ENCODE measurements at places on chromosomes 4 and X.

- H3K36me3 ChIP-seq = no peaks in the 10 kb centered on the region
- H3K27ac ChIP-seq = no peak overlapping the region
- peaks cover 4% of the 10 kb centered on the region for H3K4me1 ChIP-seq
Observed at GRCh38 chr4:180571516-180572055, 1671.6 kb upstream of the TENM3 start.

DNA sequence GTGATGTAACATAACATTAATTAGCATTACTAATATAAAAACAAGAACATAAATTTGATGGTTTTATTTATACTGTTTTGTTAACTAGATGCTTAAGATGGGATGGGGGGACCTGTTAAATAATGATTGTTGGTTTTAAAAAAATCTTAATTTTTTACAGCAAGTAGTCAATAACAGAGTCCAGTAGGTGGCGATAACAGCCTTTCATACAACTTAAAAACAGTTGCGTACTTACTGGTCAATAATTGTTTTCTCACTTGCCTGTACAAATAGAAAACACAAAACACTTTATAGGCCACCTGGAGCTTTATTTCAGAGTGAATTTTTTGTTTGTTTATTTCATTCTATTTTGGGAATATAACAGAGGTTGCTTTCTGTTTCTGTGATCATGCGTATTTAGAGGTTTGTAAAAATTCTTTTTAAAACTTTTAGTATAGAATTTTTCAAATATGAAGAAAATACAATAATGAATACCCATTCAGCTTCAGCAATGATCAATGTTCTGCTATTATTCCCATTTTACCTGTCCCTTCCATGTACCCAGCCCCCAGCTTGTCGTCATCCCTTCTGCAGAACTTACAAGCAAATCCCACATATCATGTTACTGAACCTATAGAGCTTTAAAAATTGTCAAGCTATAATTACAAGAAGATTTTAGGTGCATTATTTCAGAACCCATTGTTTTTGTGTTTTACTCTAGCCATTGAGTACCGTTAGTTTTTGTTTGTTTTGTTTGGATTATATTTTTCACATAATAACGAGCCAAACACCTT lies 97.1 kb downstream of the MRPL1 start:
- H3K36me3 ChIP-seq = no peaks in the 10 kb centered on the region
- no peak overlapping the region for H3K27ac ChIP-seq
- H3K27me3 ChIP-seq = no peaks in the 10 kb centered on the region
- no peak overlapping the region for H3K4me3 ChIP-seq

- no peaks in the 10 kb centered on the region for H3K36me3 ChIP-seq
- no peaks in the 10 kb centered on the region for H3K4me1 ChIP-seq
- H3K27me3 ChIP-seq = no peaks in the 10 kb centered on the region
- H3K27ac ChIP-seq = no peak overlapping the region
Observed at GRCh38 chrX:18133605-18134004, 87.1 kb downstream of the BEND2 start.

DNA sequence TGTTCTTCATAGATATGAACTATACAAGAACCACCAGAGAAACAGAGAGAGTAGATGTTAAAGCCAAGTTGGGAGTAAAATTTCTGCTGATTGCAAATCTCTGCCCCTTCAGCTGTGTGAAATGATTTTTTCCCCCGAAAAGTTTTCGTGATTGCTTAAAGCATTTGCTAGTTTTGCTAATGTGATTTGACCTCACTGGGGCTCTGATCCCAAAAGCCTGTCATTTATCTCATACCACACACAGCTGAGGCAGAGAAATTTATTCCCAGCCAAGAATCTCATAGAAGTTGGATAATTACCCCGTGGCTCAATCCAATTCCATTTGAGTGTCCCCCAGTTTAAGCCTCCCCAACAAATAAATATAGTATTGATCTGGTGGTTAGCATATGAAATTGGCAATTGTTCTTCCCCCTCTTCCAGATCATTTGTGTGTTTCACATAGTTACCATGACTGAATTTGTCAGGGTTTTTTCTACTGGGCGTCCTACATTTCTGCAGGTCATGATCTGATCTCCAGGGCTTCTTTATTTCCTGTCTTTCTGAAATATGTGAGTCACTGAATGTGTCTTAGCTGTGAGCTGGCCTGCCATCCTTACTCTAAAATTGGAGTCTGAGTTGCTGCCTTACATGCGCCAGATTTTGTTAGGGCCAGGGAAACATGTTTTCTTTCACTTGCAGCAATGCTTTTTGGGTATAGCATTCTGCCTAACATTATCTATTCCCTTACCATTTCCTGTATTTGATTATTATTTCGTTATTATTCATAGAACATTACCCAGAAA lies 167.5 kb upstream of the FRMPD4 start:
- H3K27ac ChIP-seq = no peak overlapping the region
- peaks cover 11% of the 10 kb centered on the region for H3K4me1 ChIP-seq
- no peaks in the 10 kb centered on the region for H3K27me3 ChIP-seq

GRCh38 chrX:112163906-112164305 lies 81.3 kb upstream of the TRPC5 start:
- no peaks in the 10 kb centered on the region for H3K36me3 ChIP-seq
- no peak overlapping the region for H3K4me3 ChIP-seq
- no peak for DNase-seq
- no peaks in the 10 kb centered on the region for H3K27me3 ChIP-seq
- no peak overlapping the region for H3K27ac ChIP-seq

DNA sequence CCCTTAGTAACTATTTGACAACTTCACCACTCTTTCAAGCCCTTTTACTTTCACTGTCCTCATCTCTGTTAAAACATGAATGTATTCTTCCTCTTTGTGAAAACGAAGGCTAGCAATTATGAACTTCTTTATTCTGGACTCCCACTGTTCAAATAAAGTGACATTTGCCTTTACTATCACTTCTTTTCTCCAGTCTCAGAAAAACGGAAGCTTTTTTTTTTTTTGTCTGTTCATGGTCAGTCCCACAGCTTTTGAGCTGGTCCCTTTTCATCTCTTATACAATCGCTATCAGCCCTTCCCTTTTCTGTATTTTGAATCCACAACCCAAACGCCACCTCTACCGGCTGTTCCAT lies 327.7 kb downstream of the DKK2 start:
- no peaks in the 10 kb centered on the region for H3K27me3 ChIP-seq
- H3K4me1 ChIP-seq = no peaks in the 10 kb centered on the region
- no peak for DNase-seq
- H3K4me3 ChIP-seq = no peak overlapping the region
- no peak overlapping the region for H3K27ac ChIP-seq

- H3K4me1 ChIP-seq = peaks cover 9% of the 10 kb centered on the region
- peaks cover 1% of the 10 kb centered on the region for H3K27me3 ChIP-seq
- no peak overlapping the region for H3K4me3 ChIP-seq
- H3K27ac ChIP-seq = no peak overlapping the region
- no peaks in the 10 kb centered on the region for H3K36me3 ChIP-seq
- no peak for DNase-seq
Observed at GRCh38 chrX:119688911-119689321, 4.1 kb downstream of the SEPTIN6 start.

DNA sequence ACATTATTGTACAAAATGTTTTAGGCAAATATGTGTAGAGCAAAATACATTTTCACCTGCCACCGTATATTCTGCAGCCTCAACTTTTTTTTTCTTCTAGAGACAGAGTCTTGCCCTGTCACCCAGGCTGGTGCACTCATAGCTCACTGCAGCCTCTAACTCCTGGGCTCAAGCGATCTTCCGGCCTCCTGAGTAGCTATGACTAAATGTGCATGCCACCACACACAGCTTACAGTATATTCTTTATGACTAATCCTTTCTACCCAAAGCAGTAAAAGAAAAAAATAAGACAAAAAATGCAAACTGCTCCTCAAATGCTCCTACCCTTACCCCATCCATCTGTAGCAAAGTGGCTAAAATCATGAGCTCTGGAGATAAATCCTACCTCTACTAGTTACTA lies 426.3 kb downstream of the KCNIP4 start:
- no peak for DNase-seq
- H3K4me1 ChIP-seq = no peaks in the 10 kb centered on the region
- H3K4me3 ChIP-seq = no peak overlapping the region
- H3K27me3 ChIP-seq = peaks cover 7% of the 10 kb centered on the region

GRCh38 chrX:121496966-121497365 lies 449.6 kb downstream of the GLUD2 start:
- no peak overlapping the region for H3K27ac ChIP-seq
- peaks cover 1% of the 10 kb centered on the region for H3K4me1 ChIP-seq
- no peak for DNase-seq
- no peaks in the 10 kb centered on the region for H3K36me3 ChIP-seq
- H3K4me3 ChIP-seq = no peak overlapping the region

GRCh38 chr4:150212927-150213326 lies 134.7 kb downstream of the DCLK2 start:
- H3K4me1 ChIP-seq = peaks cover 2% of the 10 kb centered on the region
- no peaks in the 10 kb centered on the region for H3K36me3 ChIP-seq
- H3K27me3 ChIP-seq = peaks cover 3% of the 10 kb centered on the region
- H3K27ac ChIP-seq = no peak overlapping the region

DNA sequence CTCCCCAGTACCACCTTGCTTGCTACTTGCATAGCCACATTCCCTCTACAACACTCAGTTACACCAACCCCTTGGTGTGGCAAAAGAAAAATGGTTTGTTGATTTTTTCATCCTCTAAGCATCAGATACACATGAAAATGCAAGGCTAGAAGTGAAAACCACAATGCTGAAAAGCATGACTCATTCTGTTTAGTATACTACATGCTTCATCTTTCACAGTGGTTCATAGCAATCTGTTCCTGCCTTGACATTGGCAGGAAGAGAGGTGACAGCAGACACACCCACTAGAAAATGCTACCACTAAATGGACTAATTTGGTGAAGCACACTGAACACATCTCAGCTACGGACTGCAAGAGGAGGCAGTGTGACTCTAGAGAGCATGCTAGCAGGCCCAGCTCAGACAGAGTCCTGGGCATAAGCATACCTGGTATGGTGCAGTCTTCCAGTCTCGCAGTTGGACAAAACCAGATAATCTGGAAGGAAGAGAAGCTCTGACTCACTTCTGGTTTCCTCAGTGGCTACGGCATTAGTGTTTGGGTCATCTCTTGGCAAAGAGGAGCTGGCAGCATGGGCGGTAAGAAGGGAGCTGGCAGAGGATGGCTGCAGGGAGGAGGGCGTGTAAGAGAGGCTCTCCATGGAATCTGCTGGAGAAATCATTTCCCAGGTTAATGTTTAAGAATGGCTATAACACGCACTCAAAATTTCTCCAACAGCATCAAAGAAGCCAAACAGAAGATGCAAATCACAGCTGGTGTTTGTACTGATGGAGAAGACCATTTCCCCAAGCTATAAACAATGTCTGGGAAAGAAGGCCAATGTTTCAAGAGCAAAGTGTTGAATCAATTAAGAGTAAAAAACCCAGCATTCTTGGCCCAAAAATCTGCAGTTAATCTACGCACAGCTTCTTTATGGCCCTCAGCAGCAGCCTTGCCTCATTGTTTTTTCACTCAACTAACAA lies 37.8 kb downstream of the GAB3 start:
- DNase-seq = no peak
- no peaks in the 10 kb centered on the region for H3K27me3 ChIP-seq
- no peak overlapping the region for H3K27ac ChIP-seq
- H3K4me3 ChIP-seq = no peak overlapping the region
- H3K36me3 ChIP-seq = no peaks in the 10 kb centered on the region
- no peaks in the 10 kb centered on the region for H3K4me1 ChIP-seq

- DNase-seq = no peak
- H3K4me3 ChIP-seq = no peak overlapping the region
- H3K36me3 ChIP-seq = no peaks in the 10 kb centered on the region
- H3K4me1 ChIP-seq = no peaks in the 10 kb centered on the region
- no peak overlapping the region for H3K27ac ChIP-seq
- H3K27me3 ChIP-seq = no peaks in the 10 kb centered on the region
Observed at GRCh38 chr4:176270669-176271068, 1.6 kb upstream of the ASB5 start.

DNA sequence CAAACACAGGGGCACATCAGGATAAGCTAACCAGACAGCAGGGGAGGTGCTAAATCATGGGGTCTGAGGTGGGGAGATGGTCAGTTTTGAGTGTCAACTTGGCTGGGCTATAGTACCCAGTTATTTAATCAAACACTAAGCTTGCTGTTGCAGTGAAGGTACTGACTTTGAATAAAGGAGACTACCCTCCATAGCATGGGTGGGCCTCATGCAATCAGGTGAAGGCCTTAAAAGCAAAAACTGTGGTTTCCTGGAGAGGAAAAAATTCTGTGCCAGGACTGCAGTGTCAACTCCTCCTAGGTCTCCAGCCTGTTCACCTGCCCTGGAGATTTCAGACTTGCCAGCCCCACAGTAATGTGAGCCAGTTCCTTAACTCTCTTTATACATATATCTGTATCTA lies 12.6 kb upstream of the HSFX2 start:
- H3K4me3 ChIP-seq = no peak overlapping the region
- H3K27me3 ChIP-seq = no peaks in the 10 kb centered on the region

GRCh38 chr4:145618210-145618931 lies 814 bp upstream of the MMAA start:
- H3K27ac ChIP-seq = peak overlapping the region; percentile 100
- H3K4me1 ChIP-seq = peaks cover 18% of the 10 kb centered on the region
- H3K36me3 ChIP-seq = peaks cover 7% of the 10 kb centered on the region
- no peak for DNase-seq
- H3K27me3 ChIP-seq = no peaks in the 10 kb centered on the region

DNA sequence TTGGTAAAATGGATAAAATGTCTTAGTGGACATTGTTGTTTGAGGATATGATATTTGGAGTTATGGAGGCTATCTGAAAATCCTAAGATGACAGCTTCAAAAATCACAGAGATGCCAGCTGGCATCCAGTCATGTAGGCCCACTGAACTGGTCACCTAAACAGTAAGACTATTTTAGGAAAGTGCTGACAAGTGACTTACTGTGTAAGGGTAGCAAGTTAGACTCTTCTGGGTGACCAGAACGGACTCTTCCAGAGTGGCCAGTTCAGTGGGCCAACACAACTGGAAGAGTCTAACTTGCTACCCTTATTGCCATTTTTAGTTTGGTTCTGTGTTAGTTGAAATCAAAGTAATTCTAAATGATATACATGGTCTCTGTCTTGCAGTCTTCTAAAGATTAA lies 61.4 kb upstream of the ATP8A1 start:
- no peaks in the 10 kb centered on the region for H3K36me3 ChIP-seq
- no peaks in the 10 kb centered on the region for H3K4me1 ChIP-seq
- no peak for DNase-seq
- H3K27me3 ChIP-seq = peaks cover 13% of the 10 kb centered on the region

- no peak overlapping the region for H3K27ac ChIP-seq
- no peaks in the 10 kb centered on the region for H3K36me3 ChIP-seq
- no peaks in the 10 kb centered on the region for H3K4me1 ChIP-seq
- H3K27me3 ChIP-seq = peaks cover 25% of the 10 kb centered on the region
- no peak overlapping the region for H3K4me3 ChIP-seq
Observed at GRCh38 chr4:121958777-121959176, 6.9 kb upstream of the TRPC3 start.

Data from progenitor cell of endocrine pancreas (in vitro differentiated cells).